Foreskin fibroblast (primary cell): ENCODE measurements at places on chromosomes 3 and 15.

- no peak for DNase-seq
Observed at GRCh38 chr3:5579946-5580345, 392.4 kb downstream of the EDEM1 start.

DNA sequence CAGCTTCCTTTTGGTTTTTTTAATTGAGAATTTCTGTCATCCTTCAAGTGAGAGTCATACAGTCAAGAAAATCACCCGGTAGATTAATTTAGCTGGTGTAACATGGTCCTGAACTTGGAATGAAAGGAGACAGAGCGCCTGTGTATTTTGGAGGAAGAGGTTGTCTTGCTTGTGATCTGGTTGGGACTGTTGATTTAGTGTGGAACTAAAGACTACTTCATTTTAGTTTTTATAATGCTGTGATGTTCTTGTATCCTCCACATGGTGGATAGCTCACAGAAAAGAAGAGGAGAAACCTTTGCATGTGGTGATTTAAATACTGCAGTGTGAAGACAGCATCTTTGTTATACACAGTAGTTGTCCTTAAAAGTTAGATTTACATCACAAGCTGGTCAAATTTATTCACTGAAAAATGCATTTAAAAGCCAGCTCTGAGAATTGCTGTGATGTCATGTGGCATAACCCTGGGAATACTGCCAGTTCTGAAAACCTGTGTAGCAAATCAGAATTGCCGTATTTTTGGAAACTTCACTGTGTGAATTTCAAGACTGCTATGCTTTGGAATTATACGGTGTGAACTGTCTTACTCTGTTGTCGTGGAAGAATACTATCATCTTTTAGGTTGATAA is 268.5 kb downstream of the PTPRG start:
- DNase-seq, result no peak

- DNase-seq, result no peak
Observed at GRCh38 chr15:99071091-99071680, 33.7 kb upstream of the SYNM start.

DNA sequence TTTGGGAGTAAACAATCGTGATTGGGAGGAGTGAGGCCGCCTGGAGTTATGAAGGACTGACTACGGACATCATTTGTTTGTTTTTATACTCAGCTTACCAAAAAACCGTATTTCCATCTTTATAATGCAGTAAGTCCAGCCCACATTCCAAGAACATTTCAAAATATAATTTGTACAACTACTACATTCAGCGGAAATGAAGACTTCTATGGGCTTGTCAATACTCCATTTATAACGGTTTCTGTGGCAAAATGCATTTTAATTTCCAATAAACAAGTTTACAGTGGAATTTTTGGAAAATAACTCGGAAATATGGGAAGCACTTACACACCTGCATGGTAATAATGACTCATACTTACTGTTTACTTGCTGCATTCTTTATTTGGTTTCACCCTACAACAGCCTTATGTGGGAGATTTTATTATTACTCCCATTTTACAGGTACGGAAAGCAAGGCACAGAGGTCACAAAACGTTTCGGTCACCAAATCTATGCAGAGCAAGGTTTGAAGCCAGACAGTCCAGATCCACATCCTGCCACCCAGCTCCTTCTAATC is 62.3 kb downstream of the LDHAL6B start:
- DNase-seq, result no peak

- DNase-seq, result peak; percentile 26
Observed at GRCh38 chr3:35523838-35524237, 115.5 kb upstream of the ARPP21 start.

- DNase-seq, result no peak
Observed at GRCh38 chr3:175869404-175869803, 1010.3 kb downstream of the NAALADL2 start.

DNA sequence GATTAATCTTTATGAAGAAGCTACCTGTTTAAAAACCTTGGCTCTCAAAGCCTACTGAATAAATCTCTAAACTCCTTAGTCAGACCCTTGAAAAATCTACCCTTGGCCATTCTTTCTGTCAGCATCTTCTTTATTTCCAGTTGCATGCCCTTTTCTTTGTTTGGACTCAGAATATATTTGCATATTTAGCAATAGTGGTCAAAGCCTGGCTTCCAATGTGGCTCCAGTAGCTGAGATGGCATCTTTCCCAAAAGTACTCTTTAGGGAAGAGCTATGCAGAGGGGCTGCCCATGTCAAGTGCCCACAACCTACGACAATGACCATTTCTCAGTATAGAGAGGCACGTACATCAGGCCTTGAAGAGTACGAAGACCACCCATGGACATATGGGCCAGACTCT is 47.2 kb downstream of the TLNRD1 start:
- DNase-seq, result no peak

GRCh38 chr3:43512754-43513404 is 108.9 kb downstream of the ANO10 start:
- DNase-seq, result peak; percentile 42

DNA sequence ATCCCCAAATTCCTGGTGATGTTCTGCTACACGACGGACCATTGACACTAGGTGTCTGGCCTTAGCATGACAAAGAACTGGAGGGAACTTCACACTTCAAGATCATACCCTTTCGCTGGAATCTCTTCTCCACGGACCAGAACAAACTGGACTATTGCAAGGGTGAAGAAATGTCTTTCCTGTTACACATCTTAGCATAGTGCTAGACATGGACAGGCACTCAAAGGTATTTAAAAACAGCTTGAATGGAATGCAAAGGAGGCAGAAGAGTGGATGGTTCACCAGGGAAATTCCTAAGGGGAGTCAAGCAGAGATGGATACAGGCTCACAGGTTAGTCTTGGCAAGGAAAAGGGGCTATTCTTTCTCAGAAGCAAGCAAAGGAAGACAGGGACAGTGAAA is 33.5 kb upstream of the PDZRN3 start:
- DNase-seq, result no peak

GRCh38 chr3:83559082-83559481 is 1399.7 kb upstream of the CADM2 start:
- DNase-seq, result no peak

DNA sequence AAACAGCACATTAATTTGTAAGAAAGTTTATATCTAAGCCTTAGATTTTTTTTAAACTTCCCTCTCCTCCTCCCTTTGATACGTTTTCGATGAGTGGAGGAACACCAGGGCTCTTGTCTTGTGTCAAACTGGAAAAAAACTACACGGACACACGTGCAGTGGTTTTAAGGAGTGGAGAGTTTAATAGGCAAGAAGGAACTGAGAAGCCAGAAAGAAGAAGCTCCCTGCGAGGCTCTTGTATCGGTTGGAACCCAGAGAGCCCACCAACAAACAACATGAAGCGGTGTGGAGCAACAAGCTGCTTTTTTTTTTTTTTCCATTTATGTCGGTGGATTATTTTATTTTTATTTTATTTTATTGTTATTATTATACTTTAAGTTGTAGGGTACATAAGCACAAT is 18.6 kb downstream of the NDUFB4 start:
- no peak for DNase-seq

DNA sequence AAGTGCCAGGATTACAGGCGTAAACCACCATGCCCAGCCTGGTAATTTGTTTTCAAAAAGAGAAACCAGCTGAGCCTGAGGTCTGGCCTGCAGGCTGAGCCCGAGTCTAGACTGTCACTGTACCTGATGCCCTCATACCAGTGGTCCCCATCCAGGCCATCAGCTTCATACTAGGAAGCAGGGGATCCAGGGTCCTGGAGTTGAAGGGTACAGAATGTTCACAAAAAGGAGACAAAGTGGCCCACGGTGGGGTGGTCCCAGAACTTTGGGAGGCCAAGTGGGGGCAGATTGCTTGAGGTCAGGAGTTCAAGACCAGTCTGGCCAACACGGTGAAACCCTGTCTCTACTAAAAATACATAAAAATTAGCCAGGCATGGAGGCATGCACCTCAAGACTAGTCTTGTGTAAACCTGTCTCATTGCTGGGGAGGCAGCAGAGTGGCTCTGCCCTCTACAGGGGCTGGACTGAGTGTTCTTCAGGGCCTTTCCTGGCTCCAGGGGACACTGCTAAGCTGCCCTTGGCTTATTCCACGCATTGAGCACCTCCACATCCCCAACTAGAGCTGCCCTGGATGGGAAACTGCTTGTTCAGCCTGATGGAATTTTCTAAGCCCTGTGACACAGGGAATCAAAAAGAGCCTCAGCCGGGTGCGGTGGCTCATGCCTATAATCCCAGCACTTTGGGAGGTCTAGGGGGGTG is 7.9 kb upstream of the HHATL start:
- no peak for DNase-seq

DNA sequence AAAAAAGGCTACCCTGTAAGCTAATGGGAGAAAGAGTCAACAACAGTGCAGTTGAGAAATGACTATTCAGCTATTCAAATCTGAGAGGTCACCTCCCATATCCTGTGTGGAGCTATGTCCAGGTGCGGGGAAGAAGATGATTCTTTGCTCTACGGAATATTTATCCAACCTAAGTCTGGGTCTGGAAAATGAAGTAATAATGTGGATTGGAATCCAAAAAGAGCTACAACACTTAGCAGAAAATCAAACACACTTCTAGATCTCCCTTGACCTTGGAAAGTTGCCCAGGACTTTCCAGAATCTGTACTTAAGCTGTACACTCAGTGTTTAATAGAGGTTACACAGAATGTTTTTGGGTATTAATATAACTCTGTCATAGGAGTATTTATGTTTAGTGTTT is 251.9 kb downstream of the NAALADL2 start:
- peak; percentile 49 for DNase-seq

GRCh38 chr3:129469026-129469425 is 29.0 kb downstream of the IFT122 start:
- DNase-seq, result no peak

DNA sequence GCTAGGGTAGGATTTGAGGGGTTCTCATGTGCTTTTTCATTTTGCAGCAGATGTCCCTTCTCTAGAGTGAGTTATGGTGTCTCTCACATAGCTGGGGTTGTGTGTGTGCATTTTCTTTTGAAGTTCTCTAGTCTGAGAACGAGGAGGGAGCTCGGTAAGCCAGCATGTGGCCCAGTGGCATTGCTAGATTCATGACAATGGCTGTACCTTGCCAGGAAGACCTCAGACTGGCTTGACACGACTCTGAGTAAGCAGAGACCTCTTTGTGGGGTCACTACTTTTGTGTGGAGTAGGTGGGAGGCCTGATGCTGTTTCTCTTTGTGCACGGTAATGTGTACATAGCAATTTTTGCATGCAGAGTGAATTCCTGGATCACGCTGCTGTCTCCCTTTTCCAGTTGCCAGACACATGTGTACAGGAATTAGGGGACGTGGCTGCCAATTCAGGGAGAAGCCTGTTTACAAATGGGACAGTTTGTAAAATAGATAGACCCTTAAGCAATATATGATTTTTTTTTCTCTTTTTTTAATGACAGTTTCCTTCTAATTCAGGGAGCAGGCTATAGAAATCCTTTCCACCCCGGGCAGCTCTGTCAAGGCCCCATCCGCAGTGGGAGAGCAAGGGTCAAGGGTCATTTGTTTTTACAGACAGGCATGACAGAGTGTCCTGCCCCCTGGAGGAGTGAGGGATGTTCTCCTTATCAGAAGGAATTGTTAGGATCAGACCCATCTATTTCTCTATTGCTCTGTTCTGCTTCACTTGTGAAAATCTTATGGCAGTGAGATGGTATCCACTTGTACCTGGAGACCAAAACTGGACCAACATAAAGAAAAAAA is 4.6 kb downstream of the CACNA1D start:
- DNase-seq, result no peak

DNA sequence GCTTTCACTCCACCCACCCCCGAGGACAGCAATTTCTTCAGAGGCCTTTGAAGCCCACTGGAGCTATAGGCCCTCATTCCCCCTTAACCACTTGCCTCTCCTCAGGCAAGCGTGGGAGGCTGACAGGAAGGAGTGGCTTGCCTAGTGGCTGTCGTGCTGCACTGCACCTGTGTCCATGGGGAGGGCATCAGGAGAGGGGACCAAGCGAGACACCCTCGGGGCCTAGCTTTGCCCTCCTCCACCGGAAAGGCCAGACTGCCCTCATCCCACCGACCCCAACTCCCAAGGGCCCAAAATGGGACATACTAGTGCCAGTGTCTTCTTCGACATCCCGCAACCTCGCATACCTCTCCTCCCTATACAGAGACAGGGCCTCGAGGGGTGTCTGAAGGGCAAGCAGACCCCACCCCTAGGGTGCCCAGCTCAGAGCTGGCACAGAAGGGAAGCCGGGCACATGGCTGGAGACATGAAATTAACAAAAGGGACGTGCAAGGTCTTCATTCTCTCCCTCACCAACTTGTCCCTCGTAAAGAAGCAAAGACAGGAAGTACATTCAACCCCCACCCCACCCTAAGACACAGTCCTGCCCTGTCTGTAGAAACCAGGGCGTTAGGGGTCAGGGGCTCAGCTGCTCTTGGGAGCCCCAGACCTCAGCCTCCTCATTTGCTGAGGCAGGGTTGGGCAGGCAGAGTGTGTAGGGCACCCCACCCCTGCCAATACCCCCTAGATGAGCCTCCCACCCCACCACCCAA is 24.3 kb downstream of the VIPR1 start:
- no peak for DNase-seq

- DNase-seq, result no peak
Observed at GRCh38 chr3:98004721-98005120, 30.4 kb downstream of the GABRR3 start.

DNA sequence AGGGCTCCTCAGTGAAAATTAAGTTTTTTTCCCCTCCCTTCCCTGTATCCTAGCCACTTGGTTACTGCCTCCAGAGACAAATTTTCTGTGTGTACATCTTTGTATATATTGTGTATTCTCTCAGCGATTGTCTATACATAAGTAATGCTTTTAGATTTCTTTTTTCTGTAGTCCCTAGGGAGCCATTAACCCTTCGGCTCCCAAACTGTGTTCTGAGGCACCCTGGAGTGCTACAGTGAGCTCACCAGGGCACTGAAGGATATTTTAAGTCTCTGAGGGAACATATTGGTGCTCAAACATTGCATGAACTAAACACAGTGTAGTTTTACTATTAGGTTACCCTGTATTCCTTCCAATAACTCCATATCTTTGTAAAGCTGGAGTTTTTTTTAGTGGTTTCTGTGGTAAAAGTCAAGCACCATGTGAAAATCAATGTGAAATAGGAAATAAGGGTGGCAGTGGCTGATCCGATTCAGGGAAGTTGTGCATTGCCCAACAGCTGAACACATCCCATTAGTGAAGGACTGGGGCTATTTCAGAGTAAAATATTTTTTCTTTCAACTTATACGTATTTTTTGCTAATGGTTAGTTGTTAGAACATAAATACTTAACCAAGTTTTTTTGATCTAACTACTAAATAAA is 43.0 kb downstream of the USP13 start:
- DNase-seq, result no peak

DNA sequence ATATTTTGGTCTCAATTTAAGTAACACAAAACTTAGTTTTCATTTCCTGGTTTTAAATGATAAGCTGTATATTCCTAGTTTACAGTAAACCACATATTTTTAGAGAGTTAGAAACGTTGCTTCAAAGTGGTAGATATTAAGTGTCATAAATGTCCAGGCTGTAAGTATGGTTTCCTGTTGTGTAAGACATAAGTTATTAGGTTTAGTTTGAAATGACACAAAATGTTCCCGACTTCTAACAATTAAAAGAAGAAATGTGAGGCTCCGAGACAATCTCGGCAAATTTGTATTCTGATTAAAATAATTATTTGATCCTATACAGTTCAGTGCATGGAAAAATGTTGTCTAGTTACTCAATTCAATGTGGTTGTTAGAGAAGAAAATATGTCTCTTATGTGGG is 387.3 kb downstream of the EPHA3 start:
- DNase-seq, result no peak

GRCh38 chr3:196081834-196082618 is at the start of gene TFRC:
Gene TFRC (minus strand): TSS chr3:196082090. CDS start chr3:196077099, 4,991 bp downstream.
- peak; percentile 86 for DNase-seq
